Amygdala (tissue), 56 donors: ENCODE measurements at places on chromosomes 7 and 10.

DNA sequence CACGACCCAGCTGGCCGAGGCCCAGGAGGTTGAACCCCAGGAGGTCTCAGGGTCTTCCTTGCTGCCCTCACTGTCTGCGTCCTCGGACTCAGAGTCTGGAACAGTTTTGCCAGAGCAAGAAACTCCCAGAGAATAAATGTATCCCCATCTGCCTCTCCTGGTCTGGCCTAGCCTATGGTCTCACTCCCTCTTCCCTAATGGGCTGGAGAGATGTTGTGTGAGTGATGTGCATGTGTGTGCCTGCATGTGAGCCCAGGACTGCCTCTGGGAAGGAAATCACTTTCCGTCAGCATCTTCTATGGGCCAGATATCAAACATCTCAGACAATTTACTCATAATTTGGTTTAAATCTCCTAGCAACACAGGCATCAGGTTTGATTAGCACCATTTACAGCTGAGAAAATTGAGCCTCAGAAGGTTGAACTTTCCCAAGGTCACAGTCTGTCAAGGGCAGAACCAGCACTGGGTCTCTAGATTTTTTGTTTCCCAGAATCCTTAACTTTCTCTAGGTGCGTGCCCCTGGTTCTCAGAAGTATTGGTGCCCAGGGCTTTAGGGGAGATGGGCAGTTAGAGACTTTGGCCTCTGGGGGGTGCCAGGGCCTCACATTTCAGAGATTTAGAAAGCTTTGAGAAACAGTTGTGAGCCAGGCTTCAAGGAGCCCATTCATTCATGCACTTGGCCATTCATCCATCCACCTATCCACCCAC, 4.9 kb downstream of the TMEM270 start:
- DNase-seq, result peak; percentile 11

GRCh38 chr7:141731476-141732149, 6.5 kb upstream of the SSBP1 start:
- no peak for DNase-seq

DNA sequence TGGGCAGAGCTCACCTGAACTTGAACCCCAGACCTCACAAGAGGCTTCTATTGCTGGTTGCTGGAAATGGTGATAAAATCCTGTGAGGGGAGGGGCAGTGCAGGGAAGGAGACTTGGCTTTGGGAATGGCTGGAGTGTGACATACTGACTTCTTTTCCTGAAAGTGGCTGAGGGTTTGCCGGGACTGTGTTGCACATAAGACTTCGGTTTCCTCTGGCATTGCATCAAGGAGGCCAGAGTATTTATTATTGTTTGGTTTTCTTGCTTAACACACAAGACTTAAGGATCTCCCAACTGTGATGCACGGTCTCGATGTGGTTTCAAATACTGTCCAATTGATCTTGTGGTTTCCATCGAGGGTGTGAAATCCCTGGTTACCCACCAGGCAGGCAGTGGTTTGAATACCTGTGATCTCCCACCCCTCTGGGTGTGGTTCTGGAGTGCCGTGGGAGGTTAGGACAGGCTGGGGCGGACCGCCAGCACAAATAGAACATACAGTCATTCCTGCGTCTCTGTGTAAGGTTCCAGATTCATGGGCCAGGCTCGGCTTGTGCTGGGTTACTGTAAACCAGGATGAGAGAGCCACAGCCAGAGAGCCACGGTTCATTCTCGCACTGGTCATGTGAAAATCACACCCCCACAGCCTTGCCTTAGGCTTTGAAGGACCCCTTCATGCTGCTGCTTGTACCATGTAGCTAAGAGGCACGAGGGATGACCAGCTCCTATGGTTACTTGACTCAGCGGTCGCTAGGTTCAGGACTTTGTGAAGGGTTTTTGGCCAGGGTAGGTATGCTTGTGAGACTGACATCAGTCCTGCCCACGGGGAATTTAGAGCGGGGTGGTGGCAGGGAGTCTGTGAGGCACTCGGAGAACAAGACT, 39.2 kb downstream of the WBP1L start:
- no peak for DNase-seq

GRCh38 chr10:132387764-132388210, 9.2 kb upstream of the PWWP2B start:
- no peak for DNase-seq

- DNase-seq, result no peak
These were observed 31.8 kb upstream of the ELFN1 start for GRCh38 chr7:1638215-1638661.

DNA sequence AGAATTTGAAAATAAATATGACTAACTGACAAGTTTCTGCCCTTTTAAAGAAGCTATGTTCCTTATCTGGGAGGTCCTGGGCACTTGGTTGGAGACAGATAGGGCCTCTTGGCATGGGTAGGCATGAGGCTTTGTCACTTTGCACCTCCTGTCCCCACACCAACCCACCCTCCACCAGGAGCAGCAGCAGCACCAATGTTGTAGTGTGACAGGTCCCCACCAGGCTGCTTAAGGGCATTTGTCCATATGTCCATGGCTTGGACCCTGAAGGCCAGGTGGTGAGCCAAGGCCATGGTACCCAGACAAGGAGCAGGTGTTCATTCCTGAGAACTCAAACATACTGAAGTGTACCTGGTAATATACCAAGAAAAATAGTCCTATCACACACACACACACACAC, 629.1 kb downstream of the ACTR3B start:
- no peak for DNase-seq

GRCh38 chr10:27801171-27801785, 55.7 kb upstream of the MKX start:
- DNase-seq, result no peak

DNA sequence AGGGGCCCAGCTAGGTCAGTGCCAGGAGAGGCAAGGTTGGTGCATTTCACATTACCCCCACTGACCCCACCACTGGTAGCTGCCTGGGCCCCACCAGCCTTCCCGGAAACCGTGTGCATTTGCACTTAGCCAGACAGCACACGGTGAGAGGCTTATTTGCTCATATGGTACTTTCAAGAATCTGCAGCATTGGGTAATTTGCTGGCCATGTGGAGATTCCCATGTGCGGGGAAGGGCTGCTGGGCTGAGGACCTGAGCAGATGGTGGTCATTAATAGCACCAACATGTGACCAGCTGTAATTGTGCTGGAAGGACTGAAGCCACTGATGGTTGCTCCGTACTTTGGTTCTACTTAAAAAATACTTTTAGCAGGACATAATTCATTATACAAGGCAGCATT, 323.8 kb downstream of the DPP6 start:
- DNase-seq, result no peak

DNA sequence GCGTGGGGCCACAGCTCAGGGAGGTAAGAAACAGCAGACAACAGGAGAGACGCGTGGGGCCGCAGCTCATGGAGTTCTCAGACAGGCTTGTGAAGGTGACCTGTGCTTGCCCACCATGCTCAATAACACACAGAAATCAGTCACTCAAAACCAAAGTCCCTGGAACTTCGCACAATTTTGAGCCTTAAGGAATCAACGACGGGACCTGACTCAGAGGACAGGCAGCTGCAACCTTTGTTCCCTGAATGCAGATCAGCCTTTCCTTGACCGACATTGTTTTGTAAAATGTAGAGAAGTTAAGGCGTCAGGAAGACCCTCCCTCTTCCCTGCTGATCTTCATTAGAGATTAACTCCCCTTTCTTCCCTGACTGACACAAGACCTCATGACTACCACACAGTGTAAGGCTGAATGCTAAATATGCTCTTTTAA, 8.5 kb upstream of the KNDC1 start:
- DNase-seq, result no peak

DNA sequence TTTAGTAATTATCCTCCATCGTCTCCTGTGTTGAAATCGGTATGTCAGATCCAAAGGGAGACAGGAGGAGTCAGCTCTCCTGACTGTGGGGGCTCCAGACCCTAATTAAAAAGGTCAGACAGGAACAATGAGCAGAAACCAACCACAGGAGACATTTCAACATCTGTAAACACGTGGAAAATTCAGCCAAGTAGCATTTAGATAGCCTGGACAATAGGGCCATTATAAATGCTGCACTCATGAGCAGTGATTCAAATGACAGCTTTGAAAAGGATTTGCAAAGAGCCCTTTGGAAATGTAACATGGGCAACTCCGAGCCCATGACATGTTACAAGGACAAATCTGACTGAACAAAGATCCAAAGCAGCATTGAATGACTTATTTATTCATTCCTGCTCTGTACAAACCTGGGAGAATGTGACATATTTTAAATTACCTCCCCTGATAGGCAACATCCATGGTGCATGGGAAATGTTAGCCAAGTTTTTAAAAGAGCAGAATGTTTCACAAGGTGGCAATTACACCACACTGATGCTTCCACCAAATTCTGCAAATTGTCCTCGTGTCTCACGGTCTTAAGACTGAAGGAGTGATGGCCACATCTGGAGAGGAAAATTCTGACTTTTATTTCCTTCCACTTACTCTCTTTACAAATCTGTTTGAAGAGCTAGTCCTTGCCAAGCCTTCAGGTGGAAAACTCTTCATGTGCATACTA, 113.3 kb upstream of the KMT2E start:
- DNase-seq, result no peak
